ENCODE measurements at places on chromosomes 3 and 15. TPM values are rescaled to one million over a fixed set of nuclear protein-coding genes. Genes with fewer than 3 reads are reported as not detected.

RAF1 gene
- 127 TPM for total RNA-seq

DNA sequence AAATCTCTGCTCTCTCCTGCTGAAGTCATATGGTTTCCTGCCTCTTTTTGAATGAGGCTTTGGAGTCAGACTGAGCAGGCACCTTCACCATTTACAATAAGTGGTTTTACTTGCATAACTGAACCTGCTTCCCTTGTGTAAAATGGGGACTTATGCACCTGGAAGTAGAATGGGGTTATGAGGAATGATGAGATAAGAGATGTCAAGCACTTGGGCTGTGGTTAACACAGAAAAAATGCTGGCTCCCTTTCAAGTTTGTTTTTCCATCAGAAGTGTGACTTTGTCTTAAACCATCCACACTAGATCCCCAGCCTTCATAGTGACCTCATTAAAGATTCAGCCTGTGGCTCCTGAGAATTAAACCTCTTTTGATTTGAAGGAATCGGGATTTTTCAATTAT is 5.2 kb downstream of the EXOSC7 start:
- H3K4me1 ChIP-seq, result peaks cover 69% of the 10 kb centered on the region
- H3K4me3 ChIP-seq, result no peak overlapping the region
- H3K27ac ChIP-seq, result no peak overlapping the region
- DNase-seq, result peak; percentile 24
- no peaks in the 10 kb centered on the region for H3K27me3 ChIP-seq
- no peaks in the 10 kb centered on the region for H3K36me3 ChIP-seq

DNA sequence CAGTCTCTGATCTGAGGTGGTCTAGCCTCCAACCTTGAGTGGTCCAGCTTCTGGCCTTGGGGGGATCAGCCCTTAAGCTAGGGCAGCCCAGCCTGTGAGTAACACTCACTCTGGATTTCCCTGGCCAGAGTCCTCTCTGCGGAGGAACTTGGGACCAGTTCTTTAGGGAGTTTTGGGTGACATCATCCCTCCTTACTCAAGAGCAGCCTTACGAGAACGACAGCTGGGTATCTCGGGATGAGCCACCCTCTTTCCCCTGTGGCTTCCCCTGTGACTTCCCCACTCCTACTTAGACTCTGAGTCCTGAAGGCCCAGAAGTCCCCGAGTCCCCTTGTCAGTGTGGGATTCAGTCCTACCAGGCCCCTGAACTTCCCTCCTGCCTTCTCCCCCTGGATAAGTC is 10.2 kb upstream of the PLXND1 start:
- H3K4me3 ChIP-seq, result no peak overlapping the region
- DNase-seq, result no peak
- no peaks in the 10 kb centered on the region for H3K36me3 ChIP-seq
- no peak overlapping the region for H3K27ac ChIP-seq

DNA sequence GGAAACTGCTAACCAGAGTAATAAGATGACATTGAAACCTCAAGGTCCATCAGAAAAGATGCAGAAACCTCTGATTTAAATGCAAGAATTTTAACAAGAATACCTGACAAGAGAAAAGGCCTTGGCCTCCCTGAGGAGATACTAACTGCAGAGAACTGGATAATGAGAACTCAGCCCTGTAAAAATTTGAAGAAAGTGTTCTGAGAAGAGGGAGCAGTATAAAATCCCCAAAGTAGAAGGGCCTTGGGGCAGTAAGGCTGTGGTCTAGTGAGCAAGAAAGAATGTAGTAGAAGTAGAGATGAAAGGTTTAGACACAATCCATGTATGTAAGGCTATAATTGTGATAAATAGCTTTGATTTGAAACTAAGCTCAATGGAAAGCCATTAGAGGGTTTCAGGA is 394.1 kb downstream of the ZBBX start:
- no peaks in the 10 kb centered on the region for H3K36me3 ChIP-seq
- H3K4me1 ChIP-seq, result no peaks in the 10 kb centered on the region
- no peak overlapping the region for H3K4me3 ChIP-seq
- H3K27me3 ChIP-seq, result no peaks in the 10 kb centered on the region

- H3K4me3 ChIP-seq, result no peak overlapping the region
- H3K36me3 ChIP-seq, result peaks cover 59% of the 10 kb centered on the region
- H3K27ac ChIP-seq, result no peak overlapping the region
- H3K27me3 ChIP-seq, result no peaks in the 10 kb centered on the region
Measured at GRCh38 chr3:38122712-38123290, 14.1 kb downstream of the ACAA1 start.

GRCh38 chr3:73733746-73734145 is 109.0 kb upstream of the PDZRN3 start:
- H3K4me3 ChIP-seq, result no peak overlapping the region
- H3K4me1 ChIP-seq, result no peaks in the 10 kb centered on the region
- no peaks in the 10 kb centered on the region for H3K36me3 ChIP-seq
- no peak for DNase-seq
- no peaks in the 10 kb centered on the region for H3K27me3 ChIP-seq

GRCh38 chr3:137854533-137855261 is 90.6 kb downstream of the SOX14 start:
- DNase-seq, result no peak
- H3K27ac ChIP-seq, result no peak overlapping the region
- H3K4me1 ChIP-seq, result no peaks in the 10 kb centered on the region
- no peak overlapping the region for H3K4me3 ChIP-seq
- no peaks in the 10 kb centered on the region for H3K27me3 ChIP-seq
- H3K36me3 ChIP-seq, result no peaks in the 10 kb centered on the region

SATB1 gene
- 390 TPM for total RNA-seq

MFN1 gene
- 20.7 TPM for total RNA-seq

PCOLCE2 gene
- not detected for total RNA-seq

VWA5B2 gene
- not detected for total RNA-seq
